Skeletal muscle cell (primary cell): ENCODE measurements at places on chromosomes 3 and 15.

DNA sequence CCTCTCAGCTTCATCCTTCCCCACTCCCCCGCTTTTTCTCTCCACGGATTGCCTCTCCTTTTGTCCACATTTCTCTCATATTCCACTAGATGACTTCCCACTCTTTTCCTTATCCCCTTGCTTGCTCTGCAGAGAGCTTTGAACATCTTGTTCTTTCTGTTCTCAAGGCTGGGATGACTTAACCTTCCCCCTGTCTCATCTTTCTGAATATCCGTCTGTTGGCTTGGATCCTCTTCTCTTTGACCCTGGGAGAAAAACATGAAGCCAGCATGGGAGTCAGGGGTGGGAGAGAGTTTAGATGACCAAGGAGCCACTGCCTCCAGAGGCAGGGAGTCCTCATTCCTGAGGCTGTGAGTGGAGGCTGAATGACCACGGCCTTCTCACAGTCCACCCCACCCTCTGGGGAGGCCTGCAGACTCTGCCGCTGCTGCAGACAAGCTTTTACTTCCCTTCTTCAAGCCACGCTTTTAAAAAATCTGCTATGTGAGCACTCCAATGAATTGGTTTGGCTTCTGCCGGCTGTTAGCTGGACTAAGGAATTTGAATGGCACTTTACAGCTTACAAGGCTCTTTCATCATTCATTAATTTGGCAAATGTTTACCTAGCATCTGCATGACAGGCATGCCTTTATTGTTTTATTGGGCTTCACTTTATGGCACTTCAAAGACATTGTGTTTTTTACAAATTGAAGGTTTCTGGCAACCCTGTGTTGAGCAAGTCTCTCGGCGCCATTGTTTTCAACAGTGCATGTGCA, 111.6 kb upstream of the SLC6A6 start:
- peak; percentile 28 for DNase-seq

DNA sequence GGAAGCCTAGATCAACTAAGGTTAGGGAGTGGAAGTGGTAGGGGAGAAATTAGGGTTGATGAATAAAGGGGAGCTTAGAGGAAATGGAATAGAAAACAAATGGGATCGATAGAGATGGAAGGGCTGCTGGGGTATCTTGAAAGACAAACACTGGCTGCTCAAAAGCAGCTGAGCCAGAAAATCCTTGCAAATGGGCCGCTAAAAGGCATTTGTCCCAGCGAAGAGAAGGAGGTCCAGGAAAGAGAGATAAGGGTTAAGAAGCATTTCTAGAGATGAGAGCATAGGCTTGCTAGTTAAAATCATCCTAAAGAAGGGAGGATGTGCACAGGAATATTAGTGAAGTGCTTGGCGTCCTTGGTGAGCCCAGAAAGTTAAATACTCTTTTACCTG, 258.0 kb upstream of the CBLB start:
- DNase-seq, result no peak

DNA sequence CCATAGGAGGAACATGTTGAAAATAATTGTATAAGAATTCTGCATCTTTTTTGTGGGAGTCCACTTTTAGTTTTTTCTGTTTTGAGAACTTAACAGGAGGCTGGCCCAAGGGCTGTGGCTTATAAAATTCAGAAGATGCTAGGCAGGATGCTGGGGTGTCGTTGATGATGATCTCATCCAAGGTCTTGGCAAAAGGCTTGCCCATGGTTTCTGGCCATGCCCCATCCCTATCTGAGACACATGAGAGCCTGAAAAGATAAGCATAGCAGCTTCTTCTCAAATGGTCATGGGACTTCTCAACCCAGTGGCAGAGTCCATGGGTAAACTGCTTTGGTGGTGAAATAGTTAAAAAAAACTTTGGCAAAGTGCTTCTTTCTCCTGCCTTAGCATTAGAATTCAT, 35.2 kb downstream of the CMSS1 start:
- DNase-seq, result no peak

GRCh38 chr3:138439646-138440045, 5.2 kb downstream of the ESYT3 start:
- DNase-seq, result no peak

- peak; percentile 67 for DNase-seq
These were observed 13.3 kb upstream of the GREM1 start for GRCh38 chr15:32704395-32704981.

DNA sequence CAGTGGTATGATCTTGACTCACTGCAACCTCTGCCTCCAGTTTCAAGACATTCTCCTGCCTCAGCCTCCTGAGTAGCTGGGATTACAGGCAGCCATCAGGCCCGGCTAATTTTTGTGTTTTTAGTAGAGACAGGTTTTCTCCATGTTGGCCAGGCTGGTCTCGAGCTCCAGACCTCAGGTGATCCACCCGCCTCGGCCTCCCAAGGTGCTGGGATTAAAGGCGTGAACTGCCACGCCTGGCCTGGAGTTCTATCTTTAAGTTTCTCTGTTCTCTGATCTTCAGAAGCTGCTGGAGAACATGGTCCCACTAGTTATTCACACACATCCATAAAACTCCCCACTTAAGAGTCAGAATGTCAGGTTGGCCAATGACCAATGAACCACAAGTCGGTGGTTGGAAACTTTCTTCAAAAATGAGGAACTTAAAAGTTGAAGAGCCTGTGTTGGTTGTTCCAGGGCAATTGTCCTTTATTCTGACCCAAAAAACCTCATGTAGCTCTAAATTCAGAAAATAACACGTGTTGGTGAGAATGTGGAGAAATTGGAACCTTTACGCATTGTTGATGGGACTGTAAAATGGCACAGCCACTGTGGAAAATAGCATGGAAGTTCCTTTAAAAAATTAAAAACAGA, 55.9 kb upstream of the PIK3CB start:
- no peak for DNase-seq

DNA sequence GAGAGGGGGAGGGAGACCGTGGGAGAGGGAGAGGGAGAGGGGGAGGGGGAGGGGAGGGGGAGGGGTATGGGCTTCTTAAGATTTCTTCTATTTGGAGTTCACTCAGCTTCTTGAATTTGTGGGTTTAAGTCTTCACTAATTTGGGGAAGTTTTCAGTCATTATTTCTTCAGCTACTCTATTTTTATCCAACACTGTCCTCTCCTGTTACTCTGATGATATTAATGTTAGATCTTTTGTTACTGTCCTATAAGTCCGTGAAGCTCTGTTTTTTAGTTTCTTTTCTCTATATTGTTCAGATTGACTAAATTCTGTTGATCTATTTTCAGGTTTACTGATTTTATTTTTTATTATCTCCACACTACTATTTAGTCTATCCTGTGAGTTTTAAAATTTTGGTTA, 351.5 kb upstream of the TPM1 start:
- DNase-seq, result no peak

GRCh38 chr3:197135212-197135611, 105.6 kb upstream of the MELTF start:
- no peak for DNase-seq

GRCh38 chr15:69994429-69995205, 103.1 kb downstream of the TLE3 start:
- DNase-seq, result no peak

DNA sequence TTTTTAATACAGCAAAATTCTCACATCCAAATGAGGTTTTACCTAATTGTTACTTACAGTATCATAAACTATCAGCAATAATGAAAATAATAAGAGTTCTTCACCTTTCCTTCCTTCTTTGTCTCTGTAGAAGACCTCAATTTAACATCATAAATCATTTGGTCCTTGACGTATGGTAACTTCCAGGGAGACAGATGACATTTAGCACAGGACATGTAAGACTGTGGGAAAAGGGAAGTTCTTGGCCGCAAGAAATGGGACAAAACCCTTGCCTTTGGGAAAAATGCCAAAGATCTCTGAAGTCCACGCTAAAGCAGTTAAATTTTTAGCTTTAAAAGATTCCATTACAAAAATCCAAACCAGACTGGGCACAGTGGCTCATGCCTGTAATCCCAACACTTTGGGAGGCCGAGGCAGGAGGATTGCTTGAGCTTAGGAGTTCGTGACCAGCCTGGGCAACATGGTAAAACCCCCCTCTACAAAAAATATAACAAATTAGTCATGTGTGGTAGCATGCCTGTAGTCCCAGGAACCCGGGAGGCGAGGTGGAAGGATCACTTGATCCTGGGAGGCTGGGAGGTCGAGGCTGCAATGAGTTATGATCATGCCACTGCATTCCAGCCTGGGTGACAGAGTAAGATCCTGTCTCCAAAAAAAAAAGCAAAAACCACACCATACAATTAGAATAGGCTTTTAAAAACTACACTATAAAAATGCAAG, 8.8 kb downstream of the PTPN9 start:
- DNase-seq, result no peak

GRCh38 chr3:193665370-193665989, 72.5 kb downstream of the OPA1 start:
- DNase-seq, result peak; percentile 8

DNA sequence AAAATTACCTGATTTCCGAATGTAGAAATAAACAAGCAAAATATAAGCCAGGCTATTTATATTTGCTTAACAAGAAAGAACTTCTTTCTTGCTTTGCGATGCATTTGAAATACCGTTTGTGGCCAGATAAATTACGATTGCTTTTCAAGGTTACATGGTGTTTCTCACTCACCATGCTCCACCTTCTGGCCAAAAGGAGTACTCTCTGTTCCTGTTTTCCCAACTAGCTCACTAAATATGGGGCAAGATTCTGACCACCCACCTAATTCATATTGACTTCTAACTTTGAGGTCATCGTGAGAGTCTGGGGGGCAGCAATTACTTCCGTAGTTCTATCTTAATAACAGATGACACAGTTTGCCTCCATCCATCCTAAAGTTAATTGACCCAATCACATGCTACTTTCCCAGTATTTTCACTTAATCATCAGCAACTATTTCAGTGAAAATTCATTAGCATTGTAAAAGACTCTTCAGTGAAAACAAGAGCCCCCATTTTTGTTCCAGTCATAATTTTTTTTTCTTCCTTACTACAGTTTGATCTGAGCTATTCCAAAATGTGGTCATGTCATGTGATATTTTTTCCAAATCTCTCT, 25.9 kb downstream of the ACP3 start:
- no peak for DNase-seq

GRCh38 chr3:103127737-103128136, 692.9 kb downstream of the ZPLD1 start:
- peak; percentile 1 for DNase-seq

GRCh38 chr15:52204657-52205056, 13.5 kb upstream of the GNB5 start:
- no peak for DNase-seq

DNA sequence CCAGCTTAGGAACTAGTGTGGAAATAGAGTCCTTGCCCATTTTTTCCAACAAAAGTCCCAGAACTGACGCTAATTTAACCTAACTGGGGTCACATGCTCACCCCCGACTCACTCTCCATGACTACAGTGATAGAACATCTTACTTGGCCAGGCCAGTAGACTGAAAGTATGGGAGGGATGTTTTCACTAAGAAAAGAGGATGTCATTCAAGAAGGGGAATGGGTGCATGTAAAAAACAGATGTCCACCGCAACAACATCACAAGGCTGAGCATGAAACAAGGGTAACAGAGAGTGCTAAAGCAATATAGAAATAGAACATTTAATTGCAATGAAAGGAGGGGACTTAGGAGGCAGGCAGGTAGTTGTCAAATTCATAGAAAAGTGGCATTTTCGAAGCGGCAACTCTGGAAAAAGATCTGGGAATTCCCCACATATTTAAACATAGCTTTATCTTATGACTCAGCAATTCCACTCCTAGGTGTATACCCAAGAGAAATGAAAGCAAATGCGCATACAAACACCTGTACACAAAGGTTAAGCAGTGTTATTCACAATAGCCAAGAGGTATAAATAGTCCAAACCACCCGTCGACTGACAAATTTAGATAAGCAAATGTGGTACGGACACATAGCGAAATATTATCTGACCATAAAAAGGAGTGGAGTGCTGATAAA, 41.1 kb upstream of the UBE2E2 start:
- DNase-seq, result no peak

GRCh38 chr3:39268549-39268900, 11.3 kb downstream of the CX3CR1 start:
- DNase-seq, result no peak

- no peak for DNase-seq
These were observed 413 bp downstream of the NUSAP1 start for GRCh38 chr15:41333026-41333562.

GRCh38 chr3:59406943-59407342, 357.1 kb upstream of the CFAP20DC start:
- no peak for DNase-seq

DNA sequence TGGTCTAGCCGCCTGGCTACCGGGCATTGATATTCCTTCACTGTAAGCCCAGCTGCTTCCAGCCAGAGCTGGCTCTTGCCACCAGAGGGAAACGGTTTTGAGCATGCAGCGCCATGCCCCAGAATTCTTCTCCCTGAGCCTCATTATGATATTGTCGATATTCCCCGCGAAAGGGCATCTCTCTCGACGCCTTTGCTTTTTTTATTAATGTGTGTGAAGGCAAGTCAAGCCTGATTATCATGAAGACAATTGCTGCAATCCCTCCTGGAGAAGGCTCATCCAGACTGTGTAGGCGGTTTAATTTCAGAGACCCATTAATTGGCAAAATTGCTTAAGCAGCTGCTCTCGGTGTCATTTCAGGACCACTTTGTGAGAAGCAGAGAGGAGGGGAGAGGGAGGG, 321.2 kb upstream of the TLE3 start:
- DNase-seq, result no peak

DNA sequence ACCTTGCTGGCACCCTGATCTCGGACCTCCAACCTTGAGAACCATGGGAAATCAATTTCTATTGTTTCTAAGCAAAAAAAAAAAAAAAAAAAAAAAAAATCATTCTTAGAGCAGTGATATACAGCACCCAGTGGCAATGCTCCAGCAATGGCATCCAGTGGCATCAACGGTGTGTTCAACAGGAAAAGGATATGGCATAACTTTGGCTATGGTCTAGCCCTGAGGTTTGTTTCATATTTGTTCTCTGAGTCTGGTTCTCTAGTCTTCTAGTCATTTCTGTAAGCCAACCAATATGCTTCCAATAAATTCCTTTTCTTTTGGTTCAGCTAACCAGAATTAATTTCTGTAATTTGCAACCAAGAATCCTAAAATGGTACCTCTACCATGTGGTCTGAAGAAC, 19.2 kb downstream of the DENND4A start:
- no peak for DNase-seq

DNA sequence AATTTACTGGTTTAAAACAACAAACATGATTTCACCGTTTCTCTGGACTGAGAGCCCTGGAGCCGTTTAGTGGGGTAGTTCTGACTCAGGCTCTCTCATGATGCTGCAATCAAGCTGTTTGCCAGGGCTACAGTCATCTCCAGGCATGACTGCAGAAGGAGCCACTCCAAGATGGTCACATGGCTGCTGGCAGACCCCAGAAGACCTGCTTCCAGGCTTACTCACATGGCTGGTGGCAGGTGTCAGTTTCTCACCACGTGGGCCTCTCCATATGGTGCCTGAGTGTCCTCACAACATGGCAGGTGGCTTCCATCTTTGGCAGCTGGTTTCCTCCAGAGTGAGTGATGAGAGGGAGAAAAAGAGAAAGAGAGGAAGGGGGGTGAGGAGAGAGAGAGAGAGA, 378.3 kb upstream of the RGMA start:
- no peak for DNase-seq

DNA sequence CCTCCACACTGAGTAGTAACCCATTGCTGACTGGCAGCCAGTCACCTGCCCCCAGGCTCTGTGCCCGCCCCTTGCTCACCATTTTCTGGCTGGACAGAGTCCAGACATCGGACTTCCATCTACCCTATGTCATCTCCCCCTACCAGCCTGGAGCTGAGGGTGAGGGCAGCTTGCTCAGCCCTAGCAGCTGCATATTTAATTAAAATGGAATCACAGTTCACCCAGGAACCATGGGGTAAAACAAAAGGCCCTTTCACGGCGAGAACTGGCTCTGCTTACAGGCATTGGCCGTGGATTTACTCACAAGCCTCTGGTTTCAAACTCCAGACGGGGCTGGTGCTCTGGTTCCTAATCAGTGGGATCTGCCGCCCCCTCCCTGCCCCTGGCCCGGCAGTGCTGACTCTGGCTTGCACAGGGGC, 94.9 kb upstream of the ATP2B2 start:
- no peak for DNase-seq
